ENCODE measurements at places on chromosomes 16 and 17. TPM values are rescaled to one million over a fixed set of nuclear protein-coding genes. Genes with fewer than 3 reads are reported as not detected.

- DNase-seq, result no peak
- no peaks in the 10 kb centered on the region for H3K27me3 ChIP-seq
- no peaks in the 10 kb centered on the region for H3K4me1 ChIP-seq
- no peak overlapping the region for H3K27ac ChIP-seq
- H3K4me3 ChIP-seq, result no peak overlapping the region
- H3K36me3 ChIP-seq, result no peaks in the 10 kb centered on the region
These were observed 41.3 kb upstream of the RASD1 start for GRCh38 chr17:17537311-17538099.

GRCh38 chr16:23709536-23709935, 3.5 kb downstream of the ERN2 start:
- no peaks in the 10 kb centered on the region for H3K36me3 ChIP-seq
- no peak for DNase-seq
- no peaks in the 10 kb centered on the region for H3K4me1 ChIP-seq
- H3K4me3 ChIP-seq, result no peak overlapping the region
- H3K27ac ChIP-seq, result no peak overlapping the region

GRCh38 chr16:68267612-68268405, 3.5 kb downstream of the SLC7A6 start:
- peak overlapping the region; percentile 17 for H3K27ac ChIP-seq
- H3K36me3 ChIP-seq, result no peaks in the 10 kb centered on the region
- no peak overlapping the region for H3K4me3 ChIP-seq
- no peaks in the 10 kb centered on the region for H3K27me3 ChIP-seq

MTSS2 gene
- total RNA-seq, result 2.6 TPM

GRCh38 chr17:58902322-58902721, 146.7 kb downstream of the PPM1E start:
- no peak for DNase-seq
- H3K27ac ChIP-seq, result no peak overlapping the region
- H3K4me3 ChIP-seq, result no peak overlapping the region
- H3K4me1 ChIP-seq, result no peaks in the 10 kb centered on the region
- H3K27me3 ChIP-seq, result no peaks in the 10 kb centered on the region

GRCh38 chr17:323181-323580, 29.4 kb downstream of the RPH3AL start:
- H3K27ac ChIP-seq, result no peak overlapping the region
- H3K4me3 ChIP-seq, result no peak overlapping the region
- H3K36me3 ChIP-seq, result no peaks in the 10 kb centered on the region
- no peaks in the 10 kb centered on the region for H3K27me3 ChIP-seq

- H3K4me3 ChIP-seq, result peak within 1 kb of the TSS; percentile 78
- peak within 1 kb of the TSS; percentile 73 for H3K27ac ChIP-seq
- H3K36me3 ChIP-seq, result no peaks in the 10 kb centered on the region
- no peaks in the 10 kb centered on the region for H3K27me3 ChIP-seq
- H3K4me1 ChIP-seq, result peaks cover 32% of the 10 kb centered on the region
- DNase-seq, result no peak
These were observed at the start of gene PYCARD for GRCh38 chr16:31202414-31203375. Gene PYCARD (minus strand): TSS chr16:31202760. CDS start chr16:31202690, 70 bp downstream.

DNA sequence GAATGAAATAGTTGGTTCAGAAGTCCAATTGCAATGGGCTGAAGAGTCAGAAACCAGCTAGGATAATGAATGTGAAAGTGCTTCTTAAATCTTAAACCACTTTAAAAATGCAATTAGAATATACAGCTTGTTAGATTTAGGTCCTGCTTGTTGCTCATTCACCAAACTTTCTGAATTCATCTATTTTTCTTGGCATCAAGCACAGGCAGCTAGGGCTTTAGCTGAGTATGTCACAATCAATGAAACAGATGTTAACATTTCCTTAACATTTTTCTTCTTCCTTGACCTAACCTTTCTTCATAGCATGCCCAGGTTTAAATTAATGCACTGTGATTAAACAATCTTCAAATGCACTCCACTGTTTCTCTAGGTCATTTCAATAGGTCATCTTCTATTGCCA, 14.4 kb downstream of the KIF2B start:
- no peaks in the 10 kb centered on the region for H3K36me3 ChIP-seq
- no peaks in the 10 kb centered on the region for H3K4me1 ChIP-seq
- no peak for DNase-seq

SPN gene
- total RNA-seq, result 1.7 TPM

ITGAD gene
- not detected for total RNA-seq

GRCh38 chr16:4976079-4976478, 17.9 kb downstream of the SEC14L5 start:
- H3K27me3 ChIP-seq, result peaks cover 15% of the 10 kb centered on the region
- peak; percentile 73 for DNase-seq
- no peak overlapping the region for H3K4me3 ChIP-seq
- H3K36me3 ChIP-seq, result no peaks in the 10 kb centered on the region

DNA sequence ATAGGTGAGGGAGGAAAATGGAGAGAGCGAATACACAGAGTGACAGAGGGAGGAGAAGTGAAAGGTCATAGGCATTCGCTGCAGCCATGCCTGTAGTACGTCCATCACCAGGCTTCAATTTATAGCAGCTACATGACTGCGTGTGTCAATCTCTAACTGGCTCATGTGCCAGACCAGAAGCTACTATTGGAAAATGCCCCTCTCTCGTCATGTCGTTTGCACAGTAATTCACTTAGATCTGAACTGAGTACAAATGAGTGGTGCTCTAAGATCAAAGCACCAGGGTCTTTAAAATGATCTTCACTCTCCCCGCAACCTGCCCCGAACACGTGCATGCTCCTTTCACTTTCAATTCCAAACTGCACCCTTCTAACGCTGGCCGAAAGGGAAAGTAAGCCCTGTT, 51.3 kb downstream of the ADCY9 start:
- no peaks in the 10 kb centered on the region for H3K4me1 ChIP-seq
- H3K27me3 ChIP-seq, result no peaks in the 10 kb centered on the region
- no peak overlapping the region for H3K27ac ChIP-seq
- peak overlapping the region; percentile 42 for H3K4me3 ChIP-seq
- H3K36me3 ChIP-seq, result no peaks in the 10 kb centered on the region

GRCh38 chr17:40509626-40510327, 8.4 kb upstream of the TNS4 start:
- no peak overlapping the region for H3K27ac ChIP-seq
- H3K27me3 ChIP-seq, result no peaks in the 10 kb centered on the region
- H3K36me3 ChIP-seq, result no peaks in the 10 kb centered on the region
- no peak for DNase-seq
- H3K4me1 ChIP-seq, result peaks cover 3% of the 10 kb centered on the region
- H3K4me3 ChIP-seq, result no peak overlapping the region

GRCh38 chr17:82103553-82104451, 5.8 kb upstream of the FASN start:
- DNase-seq, result no peak
- peaks cover 26% of the 10 kb centered on the region for H3K4me1 ChIP-seq
- H3K4me3 ChIP-seq, result no peak overlapping the region
- no peak overlapping the region for H3K27ac ChIP-seq
- H3K36me3 ChIP-seq, result no peaks in the 10 kb centered on the region

DNA sequence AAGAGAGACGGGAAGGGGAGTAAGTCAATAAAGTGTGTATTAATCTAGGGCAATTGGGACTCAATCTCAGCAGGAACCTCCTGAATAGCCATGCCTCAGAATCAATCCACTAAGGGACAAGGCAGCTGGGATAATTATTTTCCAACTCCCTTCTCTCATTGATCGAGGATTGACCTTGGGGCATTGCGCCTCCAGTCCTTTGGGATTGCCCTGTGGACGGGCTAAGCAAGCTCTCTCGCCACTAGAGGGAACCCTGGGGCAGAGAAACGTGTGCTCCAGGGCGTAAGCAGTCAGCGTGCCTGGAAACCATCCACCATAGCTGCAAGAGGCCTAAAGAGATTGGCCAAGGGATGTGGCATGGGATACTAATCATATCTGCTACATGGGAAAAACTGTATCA, 53.9 kb upstream of the ERCC4 start:
- no peaks in the 10 kb centered on the region for H3K27me3 ChIP-seq
- H3K4me3 ChIP-seq, result no peak overlapping the region
- H3K27ac ChIP-seq, result no peak overlapping the region

DNA sequence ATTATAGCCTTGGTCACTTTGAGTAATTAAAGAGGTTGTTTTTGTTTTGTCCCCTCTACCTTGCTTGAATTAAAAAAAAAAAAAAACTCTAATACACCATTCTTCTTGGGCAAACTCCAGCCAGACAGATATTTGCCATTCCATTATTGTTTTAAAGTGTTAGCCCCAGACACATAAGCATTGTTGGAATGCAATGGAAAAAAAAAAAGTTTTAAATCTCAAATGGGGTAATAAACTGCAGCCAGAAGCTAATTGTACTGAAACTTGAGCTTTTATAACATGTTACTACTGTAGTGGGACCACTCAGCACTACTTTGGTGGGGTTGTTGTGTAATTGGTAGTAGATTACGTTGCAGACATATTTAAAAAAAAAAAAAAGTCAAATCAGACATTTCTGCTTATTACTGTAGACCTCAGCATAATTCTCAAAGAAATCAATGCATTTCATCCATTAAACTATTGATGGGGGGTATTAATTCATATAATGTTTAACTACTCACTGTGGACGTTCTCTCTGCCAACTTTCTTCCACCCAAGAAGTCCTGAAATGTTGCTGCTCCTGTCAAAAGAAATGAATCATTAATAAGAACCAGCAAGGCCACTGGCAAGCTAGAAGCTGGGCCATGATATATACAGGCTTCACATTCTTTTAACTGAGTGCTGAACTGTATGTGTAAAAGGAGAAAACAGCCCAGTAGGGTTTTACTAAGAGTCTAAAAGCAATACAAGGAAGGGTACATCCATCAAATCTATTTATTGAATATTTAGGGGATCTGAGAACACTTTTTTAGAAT, 626.6 kb upstream of the SOX9 start:
- no peak for DNase-seq
- H3K4me1 ChIP-seq, result no peaks in the 10 kb centered on the region
- no peak overlapping the region for H3K27ac ChIP-seq
- no peak overlapping the region for H3K4me3 ChIP-seq
- H3K27me3 ChIP-seq, result no peaks in the 10 kb centered on the region
- H3K36me3 ChIP-seq, result no peaks in the 10 kb centered on the region

KRT33B gene
- not detected for total RNA-seq

DNA sequence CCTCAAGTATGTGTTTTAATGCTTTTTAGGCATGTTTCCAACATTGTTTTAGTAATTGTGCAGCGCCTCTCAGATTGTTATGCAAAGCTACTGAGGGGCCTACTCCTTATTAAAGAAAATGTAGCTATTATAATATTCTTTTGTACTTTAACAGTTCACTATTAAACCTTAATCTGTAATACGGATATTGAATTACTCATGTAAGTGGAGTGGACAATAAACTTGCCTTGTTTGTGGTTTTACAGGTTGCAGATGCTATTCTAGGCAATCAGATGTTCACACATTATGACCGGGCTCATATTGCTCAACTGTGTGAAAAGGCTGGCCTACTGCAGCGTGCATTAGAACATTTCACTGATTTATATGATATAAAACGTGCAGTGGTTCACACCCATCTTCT, 41.0 kb downstream of the PTRH2 start:
- H3K27ac ChIP-seq, result no peak overlapping the region
- H3K4me1 ChIP-seq, result peaks cover 26% of the 10 kb centered on the region
- H3K36me3 ChIP-seq, result peaks cover 4% of the 10 kb centered on the region
- no peak for DNase-seq
- no peak overlapping the region for H3K4me3 ChIP-seq

GRCh38 chr17:57243171-57243622, 13.1 kb upstream of the MSI2 start:
- no peaks in the 10 kb centered on the region for H3K4me1 ChIP-seq
- no peak overlapping the region for H3K27ac ChIP-seq
- no peak overlapping the region for H3K4me3 ChIP-seq
- DNase-seq, result peak; percentile 84
- no peaks in the 10 kb centered on the region for H3K36me3 ChIP-seq
- H3K27me3 ChIP-seq, result peaks cover 8% of the 10 kb centered on the region

- no peak within 1 kb of the TSS for H3K4me3 ChIP-seq
- H3K27ac ChIP-seq, result no peak within 1 kb of the TSS
- H3K27me3 ChIP-seq, result no peaks in the 10 kb centered on the region
- no peaks in the 10 kb centered on the region for H3K4me1 ChIP-seq
- no peaks in the 10 kb centered on the region for H3K36me3 ChIP-seq
- no peak for DNase-seq
These were observed at the start of gene SPEM1 for GRCh38 chr17:7419819-7420610. Gene SPEM1 (plus strand): TSS chr17:7420324. CDS start chr17:7420385, 61 bp downstream.

KATNB1 gene
- 17.3 TPM for total RNA-seq

DNA sequence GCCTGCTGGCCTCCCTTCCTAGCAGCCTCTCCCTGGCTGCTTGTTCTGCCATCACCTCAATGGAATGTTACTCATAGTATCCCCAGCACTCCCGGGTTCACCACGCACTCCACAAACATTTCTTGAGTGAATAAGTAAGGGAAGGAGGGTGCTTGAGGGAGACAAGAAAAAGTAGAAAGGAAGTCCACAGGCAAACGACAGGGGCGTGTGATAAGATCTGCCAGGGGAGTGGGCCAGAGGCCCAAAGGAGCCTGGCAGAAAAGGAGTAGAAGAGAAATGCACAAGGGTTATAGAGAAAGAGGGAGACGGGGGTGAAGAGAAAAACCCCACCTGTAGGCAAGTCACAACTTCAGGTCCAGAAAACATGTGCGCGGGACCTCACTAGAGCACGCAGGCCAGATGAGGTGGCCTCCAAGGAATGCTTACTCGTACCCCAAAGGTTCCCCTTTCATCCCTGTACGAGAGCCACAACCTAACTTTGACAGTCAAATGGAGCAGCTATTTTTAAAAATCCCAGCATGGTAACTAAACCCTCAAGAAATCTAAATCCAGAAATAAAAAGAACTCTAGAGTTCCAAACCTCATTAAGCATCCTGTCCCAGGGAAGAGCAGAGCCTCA, 6.6 kb downstream of the ZDHHC7 start:
- H3K4me1 ChIP-seq, result peaks cover 18% of the 10 kb centered on the region
- no peak overlapping the region for H3K27ac ChIP-seq
- DNase-seq, result no peak
- H3K27me3 ChIP-seq, result no peaks in the 10 kb centered on the region

GRCh38 chr17:74682028-74682427, 30.7 kb downstream of the CD300LF start:
- H3K36me3 ChIP-seq, result no peaks in the 10 kb centered on the region
- peaks cover 21% of the 10 kb centered on the region for H3K4me1 ChIP-seq
- no peaks in the 10 kb centered on the region for H3K27me3 ChIP-seq

All from B cell (primary cell).